ENCODE measurements at places on chromosomes 4 and X.

DNA sequence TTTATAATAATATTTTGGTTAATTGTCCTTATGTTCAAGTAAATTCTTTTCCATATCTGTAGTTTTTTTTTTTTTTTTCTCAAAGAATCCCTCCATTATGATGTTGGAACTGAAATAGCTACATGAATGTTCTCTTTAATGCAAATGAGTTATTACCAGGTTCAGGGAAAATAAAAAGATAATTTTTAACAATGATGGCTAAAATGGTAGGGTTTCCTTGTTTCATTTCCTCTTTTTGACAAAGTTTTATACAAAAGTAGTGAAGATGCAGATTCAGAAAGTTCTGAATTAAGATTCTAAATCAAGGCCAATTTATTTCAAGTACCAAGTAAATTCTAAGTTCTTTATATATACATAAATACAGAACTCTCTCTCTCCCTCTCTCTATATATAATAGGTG, 779.0 kb upstream of the INTU start:
- no peak overlapping the region for H3K4me3 ChIP-seq
- no peaks in the 10 kb centered on the region for H3K36me3 ChIP-seq
- no peaks in the 10 kb centered on the region for H3K4me1 ChIP-seq
- DNase-seq: no peak

DNA sequence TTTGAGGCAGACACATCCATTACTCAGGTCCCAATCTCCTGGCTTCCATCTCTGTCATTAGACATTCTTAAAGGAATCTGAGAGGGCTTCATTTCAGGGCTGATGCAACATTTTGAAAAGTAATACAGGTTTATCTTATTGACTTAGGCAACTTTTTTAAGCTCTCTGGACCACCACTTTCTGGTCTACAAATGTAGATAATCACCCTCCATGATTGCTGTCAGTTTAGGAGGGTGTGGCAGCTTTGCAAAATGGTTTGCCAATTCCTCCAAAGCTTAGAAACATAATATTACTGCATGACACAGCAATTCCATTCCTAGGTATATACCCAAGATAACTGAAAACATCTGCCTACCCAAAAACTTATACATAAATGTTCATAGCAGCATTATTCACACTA, 77.6 kb downstream of the ARHGAP6 start:
- no peaks in the 10 kb centered on the region for H3K4me1 ChIP-seq
- H3K27ac ChIP-seq: no peak overlapping the region
- no peak for DNase-seq
- H3K4me3 ChIP-seq: no peak overlapping the region

GRCh38 chr4:189232274-189232673, 708.4 kb upstream of the FRG1 start:
- H3K4me1 ChIP-seq: no peaks in the 10 kb centered on the region
- no peak for DNase-seq
- no peak overlapping the region for H3K4me3 ChIP-seq
- no peaks in the 10 kb centered on the region for H3K27me3 ChIP-seq

GRCh38 chr4:137635601-137636000, 103.3 kb upstream of the PCDH18 start:
- no peak overlapping the region for H3K4me3 ChIP-seq
- no peaks in the 10 kb centered on the region for H3K36me3 ChIP-seq
- H3K27ac ChIP-seq: no peak overlapping the region
- no peaks in the 10 kb centered on the region for H3K4me1 ChIP-seq
- no peaks in the 10 kb centered on the region for H3K27me3 ChIP-seq

DNA sequence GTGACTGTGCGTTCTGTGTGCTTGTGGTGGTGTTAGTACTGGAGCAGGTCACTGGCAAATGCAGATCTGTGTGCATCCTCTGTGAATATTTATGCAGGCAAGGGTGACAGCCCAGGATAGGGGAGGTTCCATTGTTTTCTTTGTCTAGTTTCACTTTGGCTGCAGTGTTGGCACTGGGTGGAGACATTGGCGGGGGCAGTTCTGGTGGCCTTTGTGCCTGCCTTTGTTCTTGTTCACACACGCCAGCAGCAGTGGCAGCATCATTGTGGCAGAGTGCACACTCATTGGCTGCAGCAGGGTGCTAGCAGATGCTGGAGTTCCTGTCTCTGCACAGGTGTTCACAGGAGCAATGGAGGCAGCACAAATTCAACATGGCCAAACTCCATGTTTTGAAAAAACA, 495.3 kb downstream of the UBE2NL start:
- H3K4me3 ChIP-seq: no peak overlapping the region
- no peak overlapping the region for H3K27ac ChIP-seq
- H3K27me3 ChIP-seq: no peaks in the 10 kb centered on the region
- no peaks in the 10 kb centered on the region for H3K36me3 ChIP-seq

- peaks cover 11% of the 10 kb centered on the region for H3K4me1 ChIP-seq
- DNase-seq: no peak
- H3K4me3 ChIP-seq: no peak overlapping the region
- no peak overlapping the region for H3K27ac ChIP-seq
- H3K36me3 ChIP-seq: peaks cover 25% of the 10 kb centered on the region
Measured at GRCh38 chr4:98480535-98480934, 177.9 kb downstream of the TSPAN5 start.

GRCh38 chrX:4239650-4240540, 526.4 kb upstream of the PRKX start:
- H3K27me3 ChIP-seq: no peaks in the 10 kb centered on the region
- peaks cover 7% of the 10 kb centered on the region for H3K4me1 ChIP-seq
- DNase-seq: no peak
- H3K4me3 ChIP-seq: peak overlapping the region; percentile 19
- H3K36me3 ChIP-seq: no peaks in the 10 kb centered on the region
- peak overlapping the region; percentile 22 for H3K27ac ChIP-seq

GRCh38 chr4:5366421-5366820, 315.1 kb downstream of the STK32B start:
- no peak for DNase-seq
- no peaks in the 10 kb centered on the region for H3K36me3 ChIP-seq
- H3K4me3 ChIP-seq: no peak overlapping the region
- no peaks in the 10 kb centered on the region for H3K4me1 ChIP-seq

DNA sequence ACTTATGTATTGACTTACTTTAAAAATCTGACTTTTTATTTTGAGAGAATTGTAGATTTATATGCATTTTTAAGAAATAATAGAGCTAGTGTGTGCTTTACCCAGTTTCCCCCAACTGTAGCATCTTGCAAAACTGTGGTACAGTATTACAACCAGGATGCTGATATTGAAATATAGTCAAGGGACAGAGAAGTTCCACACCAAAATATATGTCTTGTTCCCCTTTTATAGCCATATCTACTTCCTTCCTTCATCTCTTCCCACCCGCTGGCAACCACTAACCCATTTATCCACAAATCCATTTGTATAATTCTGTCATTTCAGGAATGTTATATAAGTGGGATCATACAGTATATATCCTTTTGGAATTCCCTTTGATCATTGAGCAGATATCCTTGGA, 16.8 kb downstream of the KDM6A start:
- H3K27me3 ChIP-seq: no peaks in the 10 kb centered on the region
- no peak for DNase-seq
- H3K27ac ChIP-seq: no peak overlapping the region
- no peak overlapping the region for H3K4me3 ChIP-seq

GRCh38 chrX:123648028-123648810, 84.6 kb downstream of the THOC2 start:
- H3K27ac ChIP-seq: no peak overlapping the region
- no peak overlapping the region for H3K4me3 ChIP-seq
- no peaks in the 10 kb centered on the region for H3K27me3 ChIP-seq
- H3K4me1 ChIP-seq: peaks cover 8% of the 10 kb centered on the region
- H3K36me3 ChIP-seq: peaks cover 15% of the 10 kb centered on the region

DNA sequence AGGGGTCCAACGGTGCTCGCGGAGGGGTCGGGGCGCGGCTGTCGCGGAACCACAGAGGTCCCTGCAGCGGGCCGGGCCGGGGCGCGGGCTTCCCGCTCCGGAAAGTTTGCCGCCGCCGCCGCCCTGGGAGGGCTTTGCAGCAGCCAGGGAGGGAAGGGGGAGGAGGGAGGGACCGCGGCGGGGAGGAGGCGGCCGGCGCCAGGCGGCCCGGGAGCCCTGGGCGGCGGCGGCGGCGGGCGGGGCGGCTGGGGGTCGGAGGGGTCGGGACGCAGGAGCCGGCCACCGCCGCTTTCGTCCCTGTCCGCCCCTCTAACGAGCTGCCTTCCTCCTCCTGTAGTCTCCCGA, 375 bp downstream of the FGFR3 start:
- no peak overlapping the region for H3K27ac ChIP-seq
- no peak overlapping the region for H3K4me3 ChIP-seq
- DNase-seq: no peak
- peaks cover 37% of the 10 kb centered on the region for H3K27me3 ChIP-seq

DNA sequence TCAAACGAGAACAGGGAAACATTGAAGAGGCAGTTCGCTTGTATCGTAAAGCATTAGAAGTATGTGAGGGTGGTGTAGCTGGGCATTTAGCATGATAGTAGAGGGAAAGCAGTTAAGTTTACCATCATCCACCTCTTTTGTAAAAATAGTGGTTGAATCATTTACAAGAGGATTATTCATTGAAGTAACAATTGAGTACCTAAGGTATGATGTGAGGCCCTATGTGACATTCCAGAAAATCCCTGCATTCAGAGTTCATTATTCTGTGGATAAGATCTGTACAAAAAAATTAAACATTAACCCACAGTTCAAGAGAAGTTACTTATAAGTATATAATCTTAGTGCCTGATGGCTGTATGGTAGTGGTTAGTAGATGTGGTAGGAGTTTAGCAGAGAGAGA, 22.2 kb upstream of the GCNA start:
- H3K27ac ChIP-seq: no peak overlapping the region
- no peak for DNase-seq
- no peak overlapping the region for H3K4me3 ChIP-seq
- no peaks in the 10 kb centered on the region for H3K4me1 ChIP-seq
- H3K36me3 ChIP-seq: peaks cover 74% of the 10 kb centered on the region
- no peaks in the 10 kb centered on the region for H3K27me3 ChIP-seq

- H3K4me3 ChIP-seq: no peak overlapping the region
- no peaks in the 10 kb centered on the region for H3K4me1 ChIP-seq
- no peak overlapping the region for H3K27ac ChIP-seq
- no peaks in the 10 kb centered on the region for H3K36me3 ChIP-seq
Measured at GRCh38 chr4:158043971-158044618, 128.7 kb downstream of the GASK1B start.

GRCh38 chrX:114584375-114584943, 573 bp downstream of the HTR2C start:
- H3K27ac ChIP-seq: no peak overlapping the region
- no peak for DNase-seq
- H3K27me3 ChIP-seq: peaks cover 19% of the 10 kb centered on the region
- no peaks in the 10 kb centered on the region for H3K36me3 ChIP-seq

GRCh38 chr4:117814277-117815246, 219.7 kb upstream of the NDST3 start:
- no peak for DNase-seq
- H3K27me3 ChIP-seq: no peaks in the 10 kb centered on the region
- no peaks in the 10 kb centered on the region for H3K4me1 ChIP-seq
- no peak overlapping the region for H3K27ac ChIP-seq
- no peak overlapping the region for H3K4me3 ChIP-seq

- H3K36me3 ChIP-seq: peaks cover 21% of the 10 kb centered on the region
- H3K4me1 ChIP-seq: peaks cover 3% of the 10 kb centered on the region
- H3K27ac ChIP-seq: no peak overlapping the region
- no peaks in the 10 kb centered on the region for H3K27me3 ChIP-seq
- H3K4me3 ChIP-seq: no peak overlapping the region
Measured at GRCh38 chr4:38067499-38067898, 107.3 kb downstream of the PTTG2 start.

DNA sequence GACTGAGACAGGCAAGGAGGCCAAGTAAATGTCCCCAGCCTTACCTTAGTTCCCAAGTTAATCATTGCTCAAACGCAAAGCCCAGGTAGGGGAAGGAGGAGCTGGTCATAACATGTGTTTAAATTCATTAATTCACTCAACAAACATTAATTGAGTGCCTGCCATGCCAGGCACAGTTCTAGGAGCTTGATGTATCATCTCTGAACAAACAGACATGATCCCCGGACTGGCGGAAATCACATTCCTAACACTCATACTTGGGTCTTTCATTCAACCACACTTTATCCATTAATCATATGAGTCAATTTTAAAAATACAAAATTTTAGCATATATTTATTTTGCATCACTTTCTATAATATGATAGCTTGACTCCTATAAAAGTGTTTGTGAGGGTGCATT, 335.3 kb upstream of the NOCT start:
- no peak overlapping the region for H3K27ac ChIP-seq
- DNase-seq: no peak
- H3K27me3 ChIP-seq: peaks cover 2% of the 10 kb centered on the region
- no peak overlapping the region for H3K4me3 ChIP-seq

DNA sequence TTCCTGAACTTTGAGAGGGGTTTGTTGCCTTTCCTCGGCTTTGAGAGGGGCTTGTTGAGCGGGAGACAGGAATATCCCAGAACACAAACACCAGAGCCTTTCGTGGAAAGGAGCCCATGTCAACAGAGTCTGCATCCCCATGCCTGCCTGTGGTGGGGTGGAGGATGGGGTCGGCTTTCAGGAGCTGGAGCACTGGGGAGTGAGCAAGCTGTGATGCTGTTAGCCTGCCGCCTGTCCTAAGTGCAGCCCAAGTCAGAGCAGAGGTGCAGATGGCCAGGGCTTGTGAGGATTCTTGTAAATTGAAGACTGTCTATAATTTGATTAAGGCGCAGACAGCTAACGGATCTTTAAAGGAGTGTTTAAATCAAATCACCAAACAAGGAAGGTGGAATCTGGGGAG, 103.3 kb upstream of the ANK2 start:
- H3K27ac ChIP-seq: no peak overlapping the region
- no peak for DNase-seq
- no peaks in the 10 kb centered on the region for H3K4me1 ChIP-seq
- H3K27me3 ChIP-seq: no peaks in the 10 kb centered on the region
- H3K4me3 ChIP-seq: no peak overlapping the region
- H3K36me3 ChIP-seq: no peaks in the 10 kb centered on the region

GRCh38 chrX:108396188-108396891, 41.9 kb downstream of the COL4A6 start:
- no peak for DNase-seq
- no peaks in the 10 kb centered on the region for H3K36me3 ChIP-seq
- H3K27me3 ChIP-seq: no peaks in the 10 kb centered on the region
- no peaks in the 10 kb centered on the region for H3K4me1 ChIP-seq
- no peak overlapping the region for H3K4me3 ChIP-seq

DNA sequence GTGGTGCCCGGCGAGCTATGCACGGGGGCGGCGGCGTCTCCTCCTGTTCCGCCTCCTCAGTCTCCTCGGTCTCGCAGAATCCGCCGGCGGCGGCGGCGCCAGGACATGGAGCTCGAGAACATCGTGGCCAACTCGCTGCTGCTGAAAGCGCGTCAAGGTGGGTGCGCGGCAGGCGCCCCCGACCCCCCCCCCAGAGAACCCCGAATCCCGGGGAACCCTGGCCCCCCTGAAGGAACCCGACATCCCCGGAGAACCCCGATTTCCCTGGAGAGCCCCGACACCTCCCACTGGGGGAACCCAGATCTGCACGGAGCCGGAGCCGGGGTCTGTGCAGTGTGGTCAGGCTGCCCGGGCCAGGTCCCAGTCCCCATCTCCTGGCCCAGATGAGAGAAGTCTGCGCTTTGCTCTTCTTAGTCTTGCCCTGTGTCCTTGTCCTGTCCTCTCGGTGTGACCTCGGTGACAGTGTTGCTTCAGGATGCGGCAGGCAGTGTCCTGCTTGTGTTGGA, 648 bp downstream of the GRK4 start:
- peak overlapping the region; percentile 87 for H3K4me3 ChIP-seq
- no peaks in the 10 kb centered on the region for H3K36me3 ChIP-seq
- H3K27me3 ChIP-seq: no peaks in the 10 kb centered on the region
- H3K27ac ChIP-seq: no peak overlapping the region

GRCh38 chrX:63784346-63784901, 590 bp downstream of the ARHGEF9 start:
- H3K4me1 ChIP-seq: peaks cover 10% of the 10 kb centered on the region
- H3K4me3 ChIP-seq: peak overlapping the region; percentile 38
- H3K27me3 ChIP-seq: peaks cover 4% of the 10 kb centered on the region
- no peaks in the 10 kb centered on the region for H3K36me3 ChIP-seq
- no peak overlapping the region for H3K27ac ChIP-seq

Measured in CD4-positive, alpha-beta T cell (primary cell).